Panc1 (cell line): ENCODE measurements at places on chromosomes 12 and 14. TPM values are rescaled to one million over a fixed set of nuclear protein-coding genes. Genes with fewer than 3 reads are reported as not detected.

TPH2 gene
- total RNA-seq: not detected

KCNC2 gene
- total RNA-seq: not detected

SLC25A47 gene
- not detected for total RNA-seq

PNP gene
- 35.1 TPM for total RNA-seq

SLC10A1 gene
- not detected for total RNA-seq

BEST3 gene
- total RNA-seq: 0.67 TPM

DNA sequence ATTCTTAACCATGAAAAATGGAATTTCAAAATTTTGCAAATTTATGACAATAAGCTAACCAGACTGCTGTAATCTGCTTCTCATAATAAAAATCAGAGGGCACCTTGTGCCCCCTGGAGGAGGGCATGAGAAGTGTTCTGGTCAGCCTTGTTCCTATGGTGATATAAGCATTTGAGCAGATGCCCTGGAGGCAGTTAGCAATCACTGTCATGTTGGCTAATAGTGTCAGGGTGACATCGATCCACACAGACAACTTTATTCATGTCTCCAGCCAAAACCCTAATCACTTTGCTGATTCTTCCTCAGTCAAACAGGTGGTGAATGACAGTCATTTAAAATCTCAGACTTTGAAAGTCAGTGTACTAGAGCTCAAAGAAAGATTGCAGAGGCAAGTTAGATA lies 943.0 kb downstream of the GALC start:
- no peak for DNase-seq

DNA sequence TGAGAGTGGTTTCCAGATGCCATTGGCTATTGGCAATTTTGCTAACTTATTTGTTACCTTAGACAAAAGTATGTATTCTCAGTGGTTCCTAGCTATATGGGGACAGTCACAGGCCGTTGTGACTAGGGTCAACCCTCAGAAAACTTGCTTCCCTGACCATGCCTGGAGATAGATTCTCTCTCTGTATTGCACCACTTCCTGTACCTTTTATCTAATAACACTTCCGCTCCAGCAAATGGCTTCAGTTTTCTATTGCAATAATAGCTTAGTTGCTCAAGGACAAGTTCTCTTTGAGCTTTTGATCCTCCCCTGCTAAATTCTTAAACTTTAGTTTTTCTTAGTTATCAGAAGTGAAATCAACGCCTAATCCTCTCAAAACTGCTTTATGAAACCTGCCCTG lies 338.0 kb downstream of the RMST start:
- no peak for DNase-seq

DNA sequence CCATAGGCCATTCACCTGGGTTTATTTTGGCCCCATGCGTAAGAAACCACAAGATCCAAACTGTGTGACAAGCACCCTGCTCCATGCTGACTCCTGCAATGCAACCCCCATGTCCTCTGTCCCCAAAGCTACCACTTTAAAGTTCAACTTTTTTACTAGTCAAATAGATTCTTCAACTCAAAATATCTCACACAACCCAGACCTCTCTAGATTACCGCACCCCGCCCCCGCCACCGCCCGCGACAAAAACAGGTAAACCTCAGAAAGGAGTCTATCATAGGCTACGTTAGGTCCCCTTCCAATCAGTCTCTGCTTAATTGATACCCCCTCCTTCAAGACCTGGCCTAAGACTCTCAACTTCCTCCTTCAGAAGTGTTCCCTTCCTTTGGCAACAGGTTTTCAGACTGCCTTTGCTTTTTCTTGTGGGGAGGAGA lies 2.2 kb downstream of the ZFP36L1 start:
- DNase-seq: no peak

GRCh38 chr14:97900196-97900854 lies 1103.1 kb downstream of the VRK1 start:
- no peak for DNase-seq

DNA sequence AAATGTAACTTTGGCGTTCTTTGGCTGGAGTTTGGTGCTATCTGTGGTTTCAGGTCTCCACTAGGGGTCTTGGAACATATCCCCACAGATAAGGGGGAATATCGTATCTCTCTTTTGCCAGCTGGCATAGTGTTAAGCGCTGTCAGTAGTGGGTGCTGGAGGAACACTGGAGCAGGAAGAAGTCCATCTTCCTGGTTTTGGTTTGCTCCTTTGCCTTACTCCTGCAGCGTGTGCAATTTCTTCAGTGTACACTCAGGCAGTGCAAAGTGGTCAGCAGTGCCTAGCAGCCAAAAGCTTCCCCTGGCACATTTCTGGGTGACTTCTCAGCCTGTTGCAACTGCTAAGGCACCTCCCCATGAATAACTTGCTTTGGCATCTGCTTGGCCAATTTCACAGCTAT lies 11.7 kb upstream of the RIPK3 start:
- no peak for DNase-seq

- DNase-seq: no peak
Measured at GRCh38 chr12:38995249-38995648, 89.9 kb upstream of the CPNE8 start.

- no peak for DNase-seq
Measured at GRCh38 chr12:67382241-67382871, 113.2 kb downstream of the CAND1 start.

DNA sequence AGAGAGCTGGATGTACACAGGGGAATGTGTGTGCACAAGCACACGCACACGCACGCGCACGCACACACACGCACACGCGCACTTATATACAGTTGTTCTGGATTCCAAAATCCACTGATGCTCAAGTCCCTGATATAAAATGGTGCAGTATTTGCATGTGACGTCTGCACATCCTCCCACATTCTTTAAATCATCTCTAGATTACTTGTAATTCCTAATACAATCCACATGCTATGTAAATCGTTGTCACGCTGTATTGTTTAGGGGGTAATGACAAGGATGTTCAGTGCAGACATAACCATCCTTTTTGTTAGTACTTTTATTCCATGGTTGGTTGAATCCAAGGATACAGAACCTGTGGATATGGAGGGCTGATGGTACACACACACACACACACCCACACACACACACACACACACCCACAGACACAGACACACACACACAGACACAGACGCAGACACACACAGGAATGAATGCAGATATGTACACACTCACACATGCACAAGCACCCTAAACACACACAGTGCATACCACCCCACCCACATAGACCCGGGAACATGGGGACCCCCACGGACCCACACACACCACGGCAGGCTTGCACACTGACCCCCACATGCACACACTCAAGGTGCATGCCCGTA lies 188.5 kb upstream of the PRMT8 start:
- no peak for DNase-seq

GRCh38 chr14:33587791-33588190 lies 363.1 kb downstream of the EGLN3 start:
- no peak for DNase-seq

DNA sequence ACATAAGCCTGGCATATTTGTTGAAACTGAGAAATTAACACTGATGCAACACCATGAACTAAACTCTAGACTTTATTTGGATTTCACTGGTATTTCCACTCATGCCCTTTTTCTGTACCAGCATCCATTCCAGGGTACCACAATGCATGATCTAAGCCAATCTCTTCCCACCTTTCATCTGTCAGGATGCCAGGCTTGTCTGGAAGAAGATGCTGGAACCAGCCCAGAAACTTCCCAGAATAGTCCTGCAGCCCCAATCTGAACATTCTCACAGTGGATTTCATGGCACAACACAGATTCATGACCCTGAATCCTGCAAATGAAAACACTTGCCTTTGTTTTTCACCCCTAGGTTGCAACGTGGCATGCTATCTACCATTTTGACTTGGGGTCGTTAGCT lies 189.3 kb upstream of the LHX5 start:
- no peak for DNase-seq

GRCh38 chr12:116718655-116719454 lies 19.0 kb downstream of the SPRING1 start:
- DNase-seq: no peak

DNA sequence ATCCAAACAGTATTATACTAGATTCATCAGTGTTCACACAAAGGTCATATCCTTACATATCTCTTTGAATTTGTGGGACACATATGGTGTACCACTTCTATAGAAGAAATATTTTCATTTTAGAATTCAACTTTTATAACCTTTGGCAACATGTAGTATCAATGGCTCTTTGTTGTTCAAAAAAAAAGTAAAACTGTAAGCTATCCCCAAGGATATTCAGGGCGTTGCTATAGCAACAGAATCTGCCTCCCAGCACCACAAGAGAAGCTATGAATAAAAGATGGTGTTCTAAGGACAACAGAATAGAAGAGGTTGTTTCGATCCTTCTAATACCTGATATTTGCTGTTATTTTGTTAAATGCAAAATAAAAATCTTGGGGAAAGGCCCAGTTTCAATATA lies 139.3 kb downstream of the BRMS1L start:
- DNase-seq: no peak

DNA sequence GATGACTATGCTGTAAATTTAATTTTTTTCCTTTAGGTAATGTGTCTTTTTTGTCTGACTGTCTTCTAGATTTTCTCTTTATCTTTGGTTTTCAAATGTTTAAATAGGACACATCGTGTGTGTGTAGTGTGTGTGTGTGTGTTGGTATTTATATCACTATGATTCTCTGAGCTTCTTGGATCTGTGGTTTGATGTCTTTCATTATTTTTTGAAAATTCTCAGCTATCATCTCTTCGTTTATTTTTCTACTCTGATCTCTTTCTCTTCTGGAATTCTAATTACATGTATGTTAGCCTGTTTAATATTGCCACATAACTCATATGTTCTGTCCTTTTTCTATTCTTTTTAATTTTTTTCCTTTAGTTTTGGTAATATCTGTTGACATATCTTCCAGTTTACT lies 73.5 kb upstream of the OR10AD1 start:
- no peak for DNase-seq

- DNase-seq: no peak
Measured at GRCh38 chr14:73258845-73259611, 21.7 kb downstream of the PAPLN start.

DNA sequence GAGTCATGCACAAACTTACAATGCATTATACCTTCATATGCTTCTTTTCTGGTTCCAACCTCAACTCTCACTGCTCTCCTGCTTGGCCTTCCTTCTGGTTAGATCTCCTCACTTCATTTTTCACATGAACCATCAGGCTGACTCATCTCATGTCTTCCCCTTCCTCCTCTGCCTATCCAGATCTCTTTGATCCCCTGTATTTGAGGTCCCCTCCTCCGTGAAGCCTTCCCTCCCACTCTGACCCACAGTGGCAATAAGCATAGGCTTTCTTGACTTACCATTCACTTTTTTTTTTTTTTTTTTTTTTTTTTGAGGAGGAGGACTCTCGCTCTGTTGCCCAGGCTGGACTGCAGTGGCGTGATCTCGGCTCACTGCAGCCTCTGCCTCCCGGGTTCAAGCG lies 14.7 kb upstream of the ASIC1 start:
- no peak for DNase-seq

DNA sequence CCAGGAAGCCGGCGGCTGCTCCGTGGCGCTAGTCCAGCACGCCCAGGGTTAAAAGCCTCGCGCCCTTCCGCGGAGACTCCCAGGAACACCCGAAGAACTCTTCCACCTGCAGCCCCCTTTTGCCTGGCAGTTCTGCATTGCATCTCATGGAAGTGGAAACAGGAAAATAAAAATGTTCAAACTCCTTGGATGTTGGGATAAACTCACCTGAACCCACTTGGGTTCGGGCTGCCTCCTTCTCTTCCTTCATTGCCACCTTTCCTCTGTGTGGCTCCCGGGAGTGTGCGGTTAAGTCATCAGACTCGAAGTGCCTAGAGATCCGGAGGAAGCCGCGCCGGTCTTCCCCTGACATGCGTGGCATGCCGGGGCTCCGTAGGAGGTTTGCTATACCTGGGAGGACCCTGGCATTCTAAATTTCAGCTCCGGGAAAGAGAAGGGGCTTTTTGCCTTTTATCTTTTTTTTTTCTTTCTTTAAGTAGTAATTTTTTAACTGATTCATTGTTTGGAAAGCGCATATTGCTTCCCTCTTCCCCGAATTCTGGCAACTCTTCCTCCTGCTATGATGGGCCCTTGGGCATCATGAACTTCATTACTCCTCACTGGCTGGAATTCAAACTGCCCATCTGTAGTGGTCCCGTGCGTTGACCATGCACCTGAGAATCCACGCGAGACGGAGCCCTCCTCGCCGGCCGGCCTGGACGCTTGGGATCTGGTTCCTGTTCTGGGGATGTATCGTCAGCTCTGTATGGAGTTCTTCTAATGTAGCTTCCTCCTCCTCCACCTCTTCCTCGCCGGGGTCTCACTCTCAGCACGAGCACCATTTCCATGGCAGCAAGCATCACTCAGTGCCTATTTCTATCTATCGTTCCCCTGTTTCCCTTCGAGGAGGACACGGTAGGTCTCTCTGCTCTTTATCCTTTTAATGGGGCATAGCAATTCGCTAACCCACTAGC lies 931.4 kb downstream of the DIO2 start:
- DNase-seq: no peak
